ENCODE measurements at places on chromosomes 1 and 21.

DNA sequence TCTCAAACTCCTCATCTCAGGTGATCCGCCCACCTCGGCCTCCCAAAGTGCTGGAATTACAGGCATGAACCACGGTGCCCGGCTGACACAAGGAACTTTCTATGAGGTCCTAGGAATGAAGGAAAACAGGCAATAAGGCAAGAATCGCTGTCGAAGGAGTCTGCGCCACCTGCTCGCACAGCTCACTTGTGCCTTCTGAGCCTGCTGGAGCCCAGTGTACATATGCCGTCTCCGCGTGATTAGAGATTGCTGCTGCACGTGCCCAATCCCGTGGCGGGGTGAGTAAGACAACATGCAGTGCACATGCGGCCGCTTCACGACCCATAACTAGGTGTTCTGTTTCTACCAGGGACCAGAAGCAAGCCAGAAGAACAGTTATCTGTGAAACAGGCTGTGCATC is 24.3 kb downstream of the H3-3A start:
- DNase-seq: no peak

- DNase-seq: no peak
Measured at GRCh38 chr1:200670242-200671118, 773 bp upstream of the DDX59 start.

DNA sequence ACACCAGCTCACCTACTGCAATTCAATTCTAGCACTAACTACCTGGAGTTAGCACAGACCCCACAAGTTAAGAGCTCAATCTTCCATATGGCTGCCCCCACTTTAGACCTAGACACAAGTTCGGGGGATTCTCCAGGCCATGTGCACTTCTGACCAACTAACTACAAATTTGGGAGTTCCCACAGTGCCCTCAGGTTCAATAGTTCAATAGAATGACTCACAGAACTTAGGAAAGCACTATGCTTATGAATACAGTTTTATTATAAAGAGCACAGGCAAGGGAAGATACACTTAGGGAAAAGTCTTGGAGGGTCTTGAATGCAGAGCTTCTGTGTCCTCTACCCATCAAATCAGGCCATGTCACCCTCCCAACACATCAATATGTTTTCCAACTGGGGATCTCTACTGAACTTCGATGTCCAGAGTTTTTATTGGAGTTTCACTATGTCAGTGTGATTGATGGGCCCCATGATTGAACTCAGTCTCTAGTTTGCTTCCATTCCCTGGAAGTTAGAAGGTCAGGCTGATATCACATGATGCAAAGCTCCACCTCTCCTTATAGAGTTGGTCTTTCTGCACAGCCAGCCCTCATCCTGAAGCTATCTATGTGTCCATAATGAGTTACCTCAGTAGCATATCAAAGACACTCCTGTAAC is 46.1 kb downstream of the RAVER2 start:
- no peak for DNase-seq

DNA sequence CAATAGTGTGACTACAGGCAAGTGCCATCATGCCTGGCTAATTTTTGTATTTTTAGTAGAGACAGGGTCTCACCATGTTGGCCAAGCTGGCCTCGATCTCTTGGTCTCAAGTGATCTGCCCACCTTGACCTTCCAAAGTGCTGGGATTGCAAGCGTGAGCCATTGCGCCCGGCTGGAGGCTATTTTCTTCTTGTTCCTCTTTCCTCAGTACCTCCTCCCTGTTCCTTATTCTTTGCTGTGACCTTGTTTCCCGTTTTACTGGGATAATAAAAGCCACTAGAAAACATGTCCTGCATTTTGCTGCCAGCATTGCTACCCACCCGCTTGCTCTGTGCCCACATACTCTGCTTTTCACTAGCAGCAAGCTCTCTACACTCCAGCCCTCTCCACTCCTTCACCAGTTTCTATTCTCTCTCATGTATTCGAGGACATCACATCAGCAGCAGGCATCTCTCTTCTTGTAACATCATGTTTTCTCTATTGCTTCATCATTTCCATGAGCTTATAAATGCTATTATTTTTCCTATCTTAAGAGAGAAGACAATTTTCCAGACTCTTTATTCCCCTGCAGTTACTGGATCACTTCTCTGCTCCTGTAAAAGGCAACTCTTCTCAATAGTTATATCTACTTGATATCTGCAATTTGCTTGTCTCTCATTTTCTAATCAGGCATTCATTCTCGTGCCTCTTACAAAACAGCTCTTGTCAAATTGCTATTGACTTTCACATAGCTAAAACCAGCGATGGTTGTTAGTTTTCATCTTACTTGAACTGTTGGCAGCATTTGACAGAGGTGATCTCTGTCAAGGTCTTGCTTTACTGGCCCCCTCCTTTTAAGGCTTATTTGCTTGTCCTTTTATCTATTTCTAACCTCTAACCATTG is 34.5 kb upstream of the C21orf91 start:
- no peak for DNase-seq

Measured in stimulated activated CD8-positive, alpha-beta memory T cell treated with anti-CD3 and anti-CD28 coated beads, Interleukin-2, amount 100 ng/mL, for 1 hour (primary cell).